ENCODE measurements at places on chromosomes 2 and 18. TPM values are rescaled to one million over a fixed set of nuclear protein-coding genes. Genes with fewer than 3 reads are reported as not detected.

SPATA3 gene
- total RNA-seq, result not detected

NTSR2 gene
- total RNA-seq, result not detected

ANO7 gene
- 3.0 TPM for total RNA-seq

ALPG gene
- total RNA-seq, result not detected

SOS1 gene
- 77.0 TPM for total RNA-seq

KRTCAP3 gene
- total RNA-seq, result 15.4 TPM

GDF7 gene
- 0.17 TPM for total RNA-seq

ASPRV1 gene
- 1.2 TPM for total RNA-seq

SCYGR4 gene
- total RNA-seq, result not detected

DNA sequence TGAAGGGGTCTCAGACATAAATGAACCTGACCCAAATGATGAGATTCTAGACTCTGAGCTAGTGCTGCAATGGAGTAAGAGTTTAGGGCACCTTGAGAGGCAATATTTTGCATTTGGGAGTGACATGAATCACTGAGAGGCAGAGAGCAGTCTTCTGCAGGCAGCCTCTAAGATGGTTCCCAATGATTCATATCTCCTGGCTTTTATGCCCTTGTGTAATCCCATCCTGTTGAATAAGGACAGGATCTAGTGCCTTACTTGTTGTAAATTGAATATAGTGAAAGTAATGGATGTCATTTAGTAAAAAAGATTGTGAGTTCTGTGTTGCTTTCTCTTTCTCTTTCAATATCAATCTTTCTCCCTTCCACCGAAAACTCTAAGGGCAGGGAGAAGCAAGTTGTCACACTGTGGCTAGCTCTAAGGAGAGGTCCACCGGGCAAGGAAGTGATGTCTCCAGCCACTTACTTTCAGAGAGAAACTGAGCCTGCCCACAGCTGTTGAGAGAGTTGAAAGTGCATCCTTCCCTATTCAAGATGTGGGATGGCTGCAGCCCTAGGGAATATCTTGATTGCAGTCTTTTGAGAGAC is 144.7 kb downstream of the TRIB2 start:
- no peak for DNase-seq

- DNase-seq, result no peak
Observed at GRCh38 chr2:18047213-18047611, 168.7 kb downstream of the KCNS3 start.

DNA sequence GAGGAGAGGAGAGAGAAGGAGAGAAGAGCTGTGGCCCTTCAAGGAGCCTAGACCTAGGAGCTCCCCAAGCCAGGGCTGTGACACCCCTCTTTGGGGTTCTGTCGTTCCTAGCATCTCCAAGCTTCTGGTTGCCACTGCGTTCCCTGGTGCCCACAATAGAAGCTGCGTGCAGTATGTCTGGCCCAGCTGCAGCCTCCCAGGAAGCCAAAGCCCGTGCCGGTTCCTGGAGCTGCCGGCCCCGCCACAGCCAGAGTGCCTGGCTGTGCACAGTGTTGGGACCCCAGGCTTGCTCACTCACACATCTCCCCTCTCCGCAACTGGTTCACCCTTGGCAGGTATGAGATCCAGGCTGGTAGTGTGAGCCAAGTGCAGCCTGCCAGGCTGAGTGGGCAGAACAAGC is 367.7 kb upstream of the MC4R start:
- DNase-seq, result no peak

- DNase-seq, result peak; percentile 23
Observed at GRCh38 chr2:70089220-70089982, 2.1 kb downstream of the PCBP1 start.

- no peak for DNase-seq
Observed at GRCh38 chr18:78620326-78620725, 359.3 kb upstream of the SALL3 start.

- DNase-seq, result no peak
Observed at GRCh38 chr2:96789245-96789617, 26.8 kb upstream of the CNNM3 start.

GRCh38 chr2:207474863-207475485 is 54.8 kb upstream of the CREB1 start:
- DNase-seq, result peak; percentile 29

DNA sequence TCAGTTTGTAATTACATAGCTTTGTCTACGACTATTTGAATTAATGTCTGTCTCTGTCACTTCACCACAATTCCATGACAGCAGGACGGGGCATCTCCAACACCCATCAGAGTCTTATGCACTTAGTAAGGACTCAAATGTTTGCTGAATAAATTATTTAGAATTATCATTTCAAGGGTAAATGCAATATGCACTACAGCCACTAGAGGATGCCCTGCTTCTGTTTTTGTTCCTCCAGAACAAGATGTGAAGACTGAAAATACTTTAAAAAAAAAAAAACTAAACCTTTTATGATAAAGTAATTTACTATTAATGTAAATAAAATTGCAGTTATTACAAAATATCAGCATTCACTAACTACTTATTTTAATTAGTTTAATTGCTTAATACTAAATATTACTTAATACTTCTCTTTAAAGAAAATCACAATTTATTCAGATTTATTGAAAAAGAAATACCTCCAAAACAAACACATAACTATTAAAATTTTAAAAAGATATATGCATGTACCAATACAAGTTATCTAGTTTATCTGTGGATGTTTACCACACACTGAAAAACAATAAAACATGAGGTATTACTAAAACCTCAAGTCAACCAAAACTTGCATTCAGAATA is 3.2 kb downstream of the PIGN start:
- DNase-seq, result no peak

DNA sequence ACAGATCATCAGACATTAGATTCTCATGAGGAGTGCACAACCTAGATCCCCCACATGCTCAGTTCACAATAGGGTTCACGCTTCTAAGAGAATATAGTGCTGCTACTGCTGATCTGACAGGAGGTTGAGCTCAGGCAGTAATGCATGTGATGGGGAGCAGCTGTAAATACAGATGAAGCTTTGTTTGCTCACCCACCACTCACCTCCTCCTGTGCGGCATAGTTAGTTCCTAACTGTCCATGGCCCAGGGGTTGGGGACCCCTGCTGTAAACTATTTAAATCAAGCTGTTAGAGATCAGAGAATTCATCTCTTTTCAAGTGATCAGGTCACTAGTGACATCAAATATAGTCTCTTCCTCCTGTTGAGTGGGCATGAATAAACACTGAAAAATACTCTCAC is 88.8 kb upstream of the ACVR2A start:
- DNase-seq, result no peak

GRCh38 chr2:219500135-219500534 is 1.4 kb downstream of the GMPPA start:
- DNase-seq, result no peak

DNA sequence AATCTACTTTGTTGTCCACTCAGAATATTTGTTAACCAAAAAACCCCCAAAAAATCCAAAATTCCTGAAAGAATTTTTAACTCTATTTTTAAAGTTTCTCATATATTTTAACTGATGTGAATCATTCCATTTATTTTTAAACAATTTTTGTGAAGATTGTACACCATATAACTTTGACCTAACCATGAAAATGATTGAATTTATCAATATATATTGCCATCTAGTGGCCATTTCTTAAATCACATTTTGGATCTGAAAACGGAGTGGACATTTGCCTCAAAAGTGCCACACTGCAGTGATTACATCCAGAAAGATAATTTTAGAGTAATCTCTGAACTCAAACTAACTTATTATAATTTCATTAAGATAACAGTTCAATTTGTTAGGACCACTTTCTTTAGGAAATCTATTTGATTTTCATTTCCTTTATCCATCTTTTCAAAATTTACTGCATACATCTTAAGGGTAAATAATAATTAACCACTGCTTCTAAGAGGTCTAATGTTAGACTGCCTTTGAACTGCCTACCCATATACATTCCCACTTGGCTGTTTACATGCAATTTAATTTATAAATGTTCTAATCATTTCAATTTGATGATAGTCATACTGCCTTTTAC is 71.1 kb downstream of the DSC3 start:
- no peak for DNase-seq

- no peak for DNase-seq
Observed at GRCh38 chr2:20781656-20782265, 41.1 kb downstream of the LDAH start.

GRCh38 chr18:37769826-37770225 is 204.2 kb upstream of the CELF4 start:
- DNase-seq, result no peak

GRCh38 chr2:10265329-10266132 is 37.2 kb upstream of the HPCAL1 start:
- no peak for DNase-seq

GRCh38 chr18:68439642-68440041 is 275.3 kb downstream of the TMX3 start:
- no peak for DNase-seq

DNA sequence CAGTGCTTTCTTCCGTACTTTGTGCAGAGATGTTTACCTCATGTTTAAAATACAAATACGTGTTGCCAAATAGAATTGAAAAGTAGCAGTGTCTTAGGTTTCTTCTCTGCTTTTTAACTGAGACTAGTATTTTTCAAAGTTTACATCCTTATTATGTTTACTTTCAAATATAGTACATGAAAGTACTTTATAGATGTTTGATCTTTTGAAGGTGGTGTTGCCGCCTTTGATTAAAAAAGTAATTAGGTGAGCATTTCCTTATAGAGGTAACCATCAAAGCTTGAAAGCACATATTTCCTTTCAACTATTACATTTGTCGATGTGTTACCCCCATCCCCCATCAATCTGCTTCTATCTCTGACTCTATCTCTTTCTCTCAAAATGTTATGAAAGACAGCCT is 87.0 kb downstream of the CERS6 start:
- DNase-seq, result no peak

DNA sequence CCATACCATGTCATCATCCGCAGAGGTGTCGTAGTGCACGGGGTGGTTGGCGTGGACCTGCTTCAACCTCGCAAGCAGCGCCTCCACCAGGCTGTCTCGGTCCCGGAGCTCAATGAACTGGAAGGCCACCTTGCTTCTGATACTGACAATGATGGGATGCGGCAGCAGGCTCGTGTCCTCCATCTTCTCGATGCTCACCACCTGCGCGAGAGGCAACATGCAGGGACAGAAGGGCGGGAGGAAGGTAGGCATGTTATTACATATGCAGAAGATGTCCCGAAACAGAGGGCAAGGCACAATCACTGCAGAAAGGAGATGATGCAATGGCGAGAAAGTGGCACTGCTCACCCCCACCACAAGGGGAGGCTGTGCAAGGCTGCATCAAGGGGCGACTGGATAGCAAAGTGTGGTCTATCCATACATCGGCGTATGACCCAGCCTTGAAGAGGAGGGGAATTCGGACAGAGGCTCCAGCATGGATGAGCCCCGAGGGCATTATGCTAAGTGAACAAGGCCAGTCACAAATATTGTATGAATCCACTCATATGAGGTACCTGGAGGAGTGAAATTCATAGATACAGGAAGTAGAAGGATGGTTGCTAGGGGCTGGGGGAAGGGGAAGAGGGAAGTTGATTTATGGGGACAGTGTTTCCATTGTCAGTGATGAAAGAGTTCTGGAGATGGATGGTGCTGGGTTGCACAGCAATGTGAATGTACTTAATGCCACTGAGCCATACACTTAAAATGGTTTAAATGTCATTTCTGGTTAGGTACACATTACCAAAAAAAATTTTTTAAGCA is 36.6 kb downstream of the RPL31 start:
- no peak for DNase-seq

- DNase-seq, result no peak
Observed at GRCh38 chr2:25312958-25313710, 28.6 kb downstream of the DNMT3A start.

DNA sequence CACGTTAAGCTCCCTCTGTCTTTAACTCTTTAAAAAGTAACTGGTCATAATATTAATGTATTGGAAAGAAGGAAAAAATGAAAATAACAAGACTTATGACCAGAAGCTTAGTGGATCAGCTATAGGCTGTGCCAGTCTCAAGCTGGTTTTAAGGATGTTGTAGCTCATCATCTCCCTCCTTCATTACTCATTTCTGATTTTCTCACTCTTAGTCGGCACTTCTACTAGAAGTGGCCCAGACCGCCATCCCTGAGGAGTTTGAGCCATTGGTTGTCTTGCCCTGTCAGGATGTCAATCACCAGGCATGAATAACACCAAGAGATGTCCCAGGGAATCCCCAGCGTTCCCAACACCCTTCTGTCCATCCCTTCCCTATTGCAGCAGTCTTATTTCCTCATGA is 151.5 kb downstream of the ASXL3 start:
- no peak for DNase-seq

DNA sequence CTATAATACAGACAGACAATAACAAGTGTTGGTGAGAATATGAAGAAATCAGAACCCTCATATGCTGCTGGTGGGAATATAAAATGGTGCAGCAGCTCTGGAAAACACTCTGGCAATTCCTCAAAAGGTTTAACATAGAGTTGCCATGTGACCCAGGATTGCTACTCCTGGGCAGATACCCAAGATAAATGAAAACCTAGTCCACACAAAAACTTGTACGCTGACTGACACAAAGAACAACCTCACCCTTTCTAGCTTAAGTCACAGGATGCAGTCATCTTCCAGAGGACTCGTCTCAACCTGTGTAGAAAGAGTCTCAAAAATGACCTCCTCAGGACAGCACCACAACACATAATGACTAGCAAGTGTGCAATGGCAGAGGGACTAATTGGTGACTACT is 71.6 kb upstream of the ACAA2 start:
- no peak for DNase-seq

DNA sequence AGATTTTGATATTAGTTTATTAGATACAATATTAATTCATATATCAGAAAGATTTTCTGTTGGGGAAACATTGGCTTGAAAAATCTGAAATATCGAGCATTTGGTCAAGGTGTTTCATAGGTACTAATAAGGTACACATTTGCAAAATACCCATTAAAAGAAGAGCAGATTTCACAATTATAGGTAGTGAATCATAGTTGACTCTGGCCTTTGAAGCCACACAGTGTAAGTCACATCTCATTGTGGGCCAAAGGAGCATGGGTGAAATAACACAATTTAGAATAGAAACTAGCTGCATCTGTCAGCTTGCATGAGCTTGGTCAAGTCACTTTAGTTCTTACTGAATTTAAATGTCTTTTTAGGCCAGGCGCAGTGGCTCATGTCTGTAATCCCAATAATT is 4.9 kb downstream of the KDM3A start:
- DNase-seq, result no peak

GRCh38 chr18:30967701-30968100 is 74.8 kb downstream of the DSC3 start:
- DNase-seq, result no peak

- no peak for DNase-seq
Observed at GRCh38 chr2:104158191-104158590, 695.7 kb upstream of the POU3F3 start.

GRCh38 chr2:28594332-28595108 is 98.7 kb downstream of the PLB1 start:
- peak; percentile 79 for DNase-seq

DNA sequence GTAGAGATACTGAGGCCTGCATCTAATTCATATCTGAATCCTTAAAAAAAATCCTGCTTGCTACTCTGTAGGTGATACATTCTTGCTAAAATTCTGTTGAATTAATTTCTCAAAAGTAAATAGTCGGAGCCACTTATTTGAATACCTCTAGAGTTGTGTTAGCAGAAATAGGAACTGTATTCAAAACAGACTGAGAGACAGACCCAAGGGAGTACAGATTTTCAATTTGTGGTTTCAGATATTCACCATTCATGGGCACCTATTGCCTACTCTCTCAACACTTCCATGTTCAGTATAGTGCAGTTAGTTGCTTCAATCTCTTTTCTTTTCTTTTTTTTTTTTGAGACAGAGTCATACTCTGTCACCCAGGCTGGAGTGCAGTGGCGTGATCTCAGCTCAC is 46.6 kb upstream of the CTLA4 start:
- DNase-seq, result no peak

Measured in progenitor cell of endocrine pancreas (in vitro differentiated cells).